ENCODE measurements at places on chromosomes 11 and 22.
A peak's percentile ranks its signal among the peaks of the same experiment; 100 is the strongest.

DNA sequence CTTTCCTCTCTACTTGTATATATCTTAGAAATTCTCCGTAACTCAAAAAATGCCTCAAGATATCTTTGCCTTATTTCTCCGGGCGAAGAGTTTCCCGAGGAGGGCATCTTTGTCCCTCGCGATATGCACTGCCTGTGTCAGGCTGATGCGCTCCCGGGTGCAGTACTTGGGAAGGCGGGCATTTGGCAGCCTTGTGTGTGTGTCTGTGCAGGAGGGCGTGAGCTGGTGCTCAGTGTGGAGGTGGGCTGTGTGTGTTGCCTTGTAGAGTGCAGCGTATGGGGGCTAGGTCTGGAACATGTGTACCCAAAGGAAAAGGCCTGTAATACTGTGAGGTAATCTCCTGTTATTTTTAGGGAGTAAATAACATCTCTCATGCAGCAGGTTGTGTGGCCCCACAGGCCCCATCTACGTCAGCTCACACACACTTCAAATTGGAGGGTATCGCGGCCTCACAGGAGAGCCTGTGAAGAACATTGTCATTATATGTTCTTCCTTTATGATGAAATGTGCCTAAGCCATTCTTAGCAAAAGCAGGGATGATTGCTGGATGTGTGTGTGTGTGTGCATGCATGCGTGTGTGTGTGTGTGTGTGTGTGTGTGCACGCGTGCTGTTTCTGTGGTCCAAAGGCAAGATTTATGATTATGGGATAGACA lies 77.5 kb downstream of the KCNJ1 start:
- no peak for DNase-seq

- no peak for DNase-seq
Measured at GRCh38 chr22:17476838-17477237, 86.5 kb upstream of the SLC25A18 start.

DNA sequence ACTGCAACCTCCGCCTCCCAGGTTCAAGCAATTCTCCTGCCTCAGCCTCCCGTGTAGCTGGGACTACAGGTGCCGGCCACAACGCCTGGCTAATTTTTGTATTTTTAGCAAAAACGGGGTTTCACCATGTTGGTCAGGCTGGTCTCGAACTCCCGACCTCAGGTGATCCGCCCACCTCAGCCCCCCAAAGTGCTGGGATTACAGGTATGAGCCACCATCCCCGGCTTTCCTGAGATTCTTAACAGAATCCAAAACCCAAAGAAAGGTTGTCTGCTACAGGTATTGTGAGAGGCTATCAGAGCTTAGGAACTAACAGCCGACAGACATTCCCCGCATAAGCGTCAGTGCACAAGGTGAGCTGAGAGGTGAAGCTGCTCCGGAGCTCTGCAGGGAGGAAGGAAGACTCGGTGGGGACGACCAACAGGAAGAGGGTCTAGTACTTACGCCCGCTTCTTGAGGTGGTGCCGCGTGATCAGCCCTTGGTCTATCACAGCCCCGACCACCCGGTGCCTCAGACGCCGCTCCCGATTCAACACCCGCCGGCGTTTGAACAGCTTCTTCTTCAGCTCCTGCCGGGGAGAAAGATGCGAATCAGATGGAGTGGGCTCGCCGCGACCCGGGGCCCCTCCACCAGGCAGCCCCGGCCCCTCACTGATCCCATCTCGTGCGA lies 470 bp downstream of the C11orf98 start:
- DNase-seq = peak; percentile 49

DNA sequence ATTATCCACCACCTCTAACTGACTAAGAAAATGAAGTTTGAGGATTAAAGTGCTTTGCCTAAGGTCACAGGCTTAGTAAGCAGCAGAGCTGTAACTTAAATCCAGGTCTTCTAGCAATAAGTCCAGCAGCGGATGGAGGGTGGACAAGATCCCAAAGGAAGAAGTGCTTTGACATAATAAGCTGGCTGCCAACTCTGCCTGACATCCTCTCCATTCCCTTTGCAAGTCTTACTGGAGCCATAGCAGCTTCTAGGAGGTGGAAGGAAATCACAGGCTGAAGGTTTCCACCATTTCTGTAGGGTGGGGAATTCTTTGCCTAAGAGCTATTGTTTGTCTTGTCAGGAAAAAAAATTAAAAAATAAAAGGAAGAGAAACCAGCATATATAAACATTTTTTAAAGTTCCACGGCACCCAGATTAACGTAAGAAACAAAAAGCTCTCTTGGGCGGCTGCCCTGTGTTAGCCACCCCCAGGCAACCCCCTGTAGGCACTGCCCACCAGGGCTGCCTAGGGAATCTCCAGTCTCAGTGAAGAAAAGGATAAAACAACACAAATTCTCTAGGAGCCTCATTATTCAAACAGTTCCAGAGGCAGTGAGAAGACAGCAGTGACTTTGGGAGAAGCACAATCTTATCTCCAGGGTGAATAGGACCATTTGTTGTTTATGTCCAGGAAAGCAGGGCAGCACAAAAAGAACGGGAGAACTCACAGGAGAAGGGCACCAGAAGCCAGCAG lies 380.8 kb upstream of the CADM1 start:
- no peak for DNase-seq

- DNase-seq = no peak
Measured at GRCh38 chr11:31254415-31254814, 115.1 kb downstream of the DCDC1 start.

GRCh38 chr11:59380263-59381059 lies 21.8 kb downstream of the OR5AN1 start:
- no peak for DNase-seq

- no peak for DNase-seq
Measured at GRCh38 chr11:129412494-129412893, 36.8 kb downstream of the BARX2 start.

GRCh38 chr22:35455529-35455928 lies 55.6 kb downstream of the MCM5 start:
- no peak for DNase-seq

GRCh38 chr11:128802358-128802981 lies 64.6 kb downstream of the KCNJ1 start:
- DNase-seq = no peak

DNA sequence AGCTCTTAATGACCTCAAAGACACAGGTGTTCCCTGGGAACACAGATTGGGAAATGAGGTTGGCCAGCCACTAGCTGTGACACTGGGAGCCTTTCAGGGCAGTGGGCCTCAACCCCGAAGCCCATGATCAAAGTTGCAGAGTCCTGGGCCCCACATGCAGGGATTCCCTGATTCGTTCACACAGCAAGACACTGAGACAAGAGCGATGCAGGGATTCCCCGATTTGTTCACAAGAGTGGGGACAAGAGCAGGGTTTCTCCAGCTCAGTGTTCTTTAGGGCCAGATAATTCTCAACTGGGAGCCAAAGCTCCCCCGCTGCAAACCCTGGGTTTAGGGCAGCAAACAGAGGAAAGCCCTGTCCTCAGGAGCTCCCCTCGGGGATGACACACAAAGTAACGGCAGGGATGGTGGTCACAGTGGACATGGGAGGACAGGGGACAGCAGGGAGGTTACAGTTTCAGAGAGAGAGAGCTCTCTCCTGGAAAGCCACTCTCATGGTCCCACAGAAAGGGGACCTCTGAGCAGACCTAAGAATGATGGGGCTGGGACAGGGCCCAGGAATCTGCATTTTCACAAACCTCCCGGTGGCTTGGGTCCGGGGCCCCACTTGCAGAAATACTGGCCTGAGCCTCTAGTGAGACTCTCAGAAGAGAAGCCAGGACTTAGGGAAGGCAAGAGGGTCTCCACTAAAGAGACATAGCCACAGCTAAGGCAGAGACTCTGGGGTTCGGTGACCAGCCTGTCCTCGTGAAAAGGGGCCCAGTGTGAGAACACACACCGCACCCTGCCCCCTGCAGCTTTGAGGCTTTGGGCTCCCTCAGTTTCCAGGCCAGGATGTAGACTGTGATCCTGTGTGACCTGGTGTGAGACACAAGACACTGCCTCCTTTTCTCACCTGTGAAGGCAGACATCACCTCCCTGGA lies 7.4 kb upstream of the GNAZ start:
- no peak for DNase-seq

DNA sequence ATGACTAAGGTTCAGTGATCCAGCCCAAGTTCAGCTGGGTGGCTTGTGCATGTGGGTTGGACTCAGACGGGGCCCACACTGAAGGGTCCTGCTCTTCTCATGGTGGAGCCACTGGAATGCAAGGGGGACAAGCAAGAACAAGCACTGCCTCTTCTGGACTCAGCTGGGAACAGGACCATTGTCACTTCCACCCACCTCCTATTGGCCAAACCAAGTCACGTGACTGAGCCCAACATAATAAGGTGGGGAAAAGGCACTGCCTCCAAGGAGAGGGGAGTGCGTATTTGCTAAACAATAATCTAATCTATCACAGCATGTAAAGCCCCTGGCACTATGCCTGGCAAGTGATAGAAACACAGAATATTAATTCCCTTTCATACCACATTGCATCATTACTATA lies 87.1 kb downstream of the CHST1 start:
- DNase-seq = no peak

DNA sequence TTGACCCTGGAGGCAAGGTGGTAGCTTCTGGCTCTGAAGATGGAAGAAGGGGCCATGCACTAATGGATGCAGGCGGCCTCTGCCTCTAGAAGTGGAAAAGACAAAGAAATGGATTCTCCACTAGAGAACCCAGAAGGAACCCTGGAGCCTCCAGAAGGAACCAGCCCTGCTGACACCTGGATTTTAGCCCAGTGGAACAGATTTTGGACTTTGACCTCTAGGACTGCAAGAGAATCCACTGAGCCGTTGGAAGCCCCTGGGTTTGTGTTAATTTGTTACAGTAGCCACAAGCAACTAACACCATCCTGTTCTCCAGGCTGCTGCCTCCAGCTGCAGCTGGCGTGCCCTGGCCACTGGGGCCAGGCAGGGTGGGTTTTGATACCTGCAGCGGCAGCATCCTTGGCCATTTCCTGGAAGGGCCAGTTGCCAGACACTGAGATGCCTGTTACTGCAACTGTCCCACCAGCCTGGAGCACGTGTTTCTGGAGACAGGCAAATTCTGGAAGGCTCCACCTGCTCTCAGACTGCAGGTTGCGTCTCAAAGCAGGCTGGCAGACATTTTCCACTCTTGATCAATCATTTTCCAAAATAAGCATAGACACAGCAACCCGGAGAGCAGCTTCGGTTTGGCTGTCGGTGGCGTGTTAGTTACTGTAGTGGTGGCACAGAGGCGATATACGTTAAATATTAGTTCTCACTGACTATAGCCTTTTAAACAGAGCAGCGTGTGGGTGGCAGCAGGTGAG lies 76.8 kb upstream of the PARVG start:
- no peak for DNase-seq

DNA sequence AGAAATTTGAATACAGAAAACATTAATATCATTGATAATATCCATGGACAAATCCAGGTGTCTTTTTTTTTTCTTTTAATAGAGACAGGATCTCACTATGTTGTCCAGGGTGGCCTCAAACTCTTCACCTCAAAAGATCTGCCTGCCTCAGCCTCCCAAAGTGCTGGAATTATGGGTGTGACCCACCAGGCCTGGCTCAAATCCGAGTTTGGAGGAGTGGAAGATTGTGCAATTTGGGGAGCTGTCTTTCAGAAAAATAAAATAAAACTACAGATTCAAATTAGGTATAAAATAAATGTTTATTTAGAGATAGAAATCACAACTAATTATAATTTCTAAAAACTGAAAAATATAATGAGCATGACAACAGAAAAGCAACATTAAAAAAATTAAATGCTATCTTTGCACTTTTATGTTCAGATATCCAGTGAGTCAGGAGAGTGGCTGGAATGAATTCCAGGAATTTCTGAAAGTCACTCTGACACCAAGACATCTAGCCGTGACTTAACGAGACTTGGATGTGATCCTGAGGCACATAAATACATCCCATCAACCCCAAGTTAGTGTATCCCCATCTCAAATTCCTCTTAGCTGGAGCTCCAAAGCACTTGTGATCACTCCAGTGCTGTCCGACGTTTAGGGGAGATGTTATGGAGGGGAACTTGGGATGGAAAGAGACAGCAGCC lies 128.6 kb upstream of the THY1 start:
- DNase-seq = no peak

DNA sequence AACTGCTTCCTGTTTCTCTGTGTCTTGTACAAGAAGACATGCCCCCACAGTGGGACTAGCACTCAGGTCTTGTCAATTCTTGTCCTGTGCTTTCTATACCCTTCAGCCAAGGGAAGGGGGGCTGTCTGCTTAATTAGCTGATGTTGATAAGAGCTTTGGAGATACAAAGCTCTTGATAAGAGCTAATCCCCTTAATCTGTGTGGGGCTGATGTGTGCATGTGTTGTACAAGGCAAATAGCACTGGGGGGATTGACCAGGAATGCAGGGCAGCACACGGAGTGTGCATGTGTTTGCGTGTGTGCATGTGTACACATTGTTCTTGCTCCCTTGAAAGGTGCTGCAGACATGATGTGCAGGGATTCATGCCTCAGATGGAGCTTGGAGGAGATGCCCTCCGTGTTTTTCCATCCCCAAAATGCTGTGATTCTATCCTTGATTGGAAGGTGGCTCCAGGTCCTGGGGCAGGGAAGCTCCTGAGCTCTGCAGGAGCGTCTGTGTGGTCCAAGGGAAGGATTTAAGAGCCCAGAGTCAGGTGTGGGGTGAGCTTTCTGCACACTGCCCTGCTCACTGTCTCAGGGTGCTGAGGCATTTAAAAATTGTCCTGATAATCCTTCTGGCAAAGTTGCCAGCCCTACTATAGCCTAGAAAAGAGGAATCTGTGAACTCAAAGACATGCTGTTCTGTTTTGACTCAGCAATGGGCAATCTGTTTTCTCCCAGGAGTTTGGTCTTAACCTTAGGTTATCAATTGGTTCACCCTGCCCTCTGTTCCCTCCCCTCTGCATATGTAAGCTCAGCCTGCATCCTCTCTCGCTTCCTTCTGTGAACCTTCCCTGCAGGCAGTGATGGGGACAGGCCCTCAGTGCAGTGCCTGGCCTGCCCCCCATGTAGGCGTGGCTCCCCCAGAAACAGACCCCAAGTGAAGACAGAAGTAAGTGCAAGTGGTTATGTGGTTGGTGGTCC lies 102.0 kb downstream of the GRIK4 start:
- DNase-seq = no peak

GRCh38 chr11:27771516-27771915 lies 71.3 kb upstream of the BDNF start:
- DNase-seq = no peak

Data from activated gamma-delta T cell (primary cell).